ENCODE measurements at places on chromosomes 4 and X. TPM values are rescaled to one million over a fixed set of nuclear protein-coding genes. Genes with fewer than 3 reads are reported as not detected.

DNA sequence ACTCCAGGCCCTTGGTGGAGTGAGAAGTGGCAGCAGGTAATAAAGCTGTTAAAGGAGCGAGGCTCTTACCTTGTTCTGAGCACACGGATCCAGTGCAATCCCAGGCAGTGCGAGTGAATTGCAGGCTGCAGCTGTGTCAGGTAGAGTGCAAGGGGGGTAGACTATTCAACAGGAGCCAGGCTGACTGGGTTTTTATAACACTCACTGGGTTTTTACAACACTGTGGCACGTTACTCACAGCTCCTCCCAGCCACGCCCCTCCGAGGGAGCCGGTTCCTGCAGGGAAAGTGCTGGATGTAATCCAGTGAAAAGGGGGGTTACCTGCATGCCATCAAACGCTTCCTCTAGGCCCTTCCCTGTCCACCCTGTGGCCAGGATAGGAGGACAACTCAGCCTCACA lies 358 bp downstream of the FGFBP1 start:
- DNase-seq: no peak

DNA sequence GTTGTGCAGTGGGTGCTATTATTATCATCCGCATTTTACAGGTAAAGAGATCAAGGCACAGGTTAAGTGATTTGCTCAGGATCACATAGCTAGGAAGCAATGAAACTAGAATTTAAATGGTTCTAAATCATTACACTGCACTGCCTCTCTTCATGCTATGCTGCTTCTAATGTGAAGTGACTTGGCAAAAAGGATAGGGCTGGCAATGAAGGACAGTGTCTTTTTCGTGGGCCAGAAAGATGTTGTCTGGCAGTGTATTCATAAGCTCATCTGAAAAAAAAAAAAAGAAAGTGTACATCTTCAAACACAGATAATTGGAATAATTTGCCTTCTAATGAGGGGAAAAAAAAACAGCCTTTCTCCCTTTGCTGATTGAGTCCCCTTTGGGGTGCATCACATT lies 132.2 kb upstream of the FUNDC1 start:
- no peak for DNase-seq

GRCh38 chr4:46385235-46385634 lies 4.7 kb downstream of the GABRA2 start:
- no peak for DNase-seq

DNA sequence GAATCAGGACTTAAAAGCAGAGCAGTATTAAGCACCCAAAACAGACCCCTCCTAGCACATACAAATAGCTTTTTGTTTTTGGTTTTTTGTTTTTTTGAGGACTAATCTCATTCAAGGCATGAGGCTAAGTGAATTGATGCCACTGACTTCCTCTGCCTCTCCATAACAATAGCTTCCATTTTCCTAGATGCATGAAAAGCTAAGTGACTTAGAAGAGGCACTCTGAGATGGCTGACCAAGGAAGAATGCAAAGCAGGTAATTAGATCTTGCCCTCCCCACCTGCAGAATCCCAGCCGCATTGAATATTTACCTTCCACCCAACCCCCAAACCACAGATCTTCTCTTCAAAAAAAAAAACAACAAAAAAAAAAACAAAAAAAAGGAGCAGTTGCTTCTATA lies 7.4 kb upstream of the KDR start:
- no peak for DNase-seq

GRCh38 chr4:1604181-1604705 lies 79.9 kb downstream of the FAM53A start:
- DNase-seq: no peak

DNA sequence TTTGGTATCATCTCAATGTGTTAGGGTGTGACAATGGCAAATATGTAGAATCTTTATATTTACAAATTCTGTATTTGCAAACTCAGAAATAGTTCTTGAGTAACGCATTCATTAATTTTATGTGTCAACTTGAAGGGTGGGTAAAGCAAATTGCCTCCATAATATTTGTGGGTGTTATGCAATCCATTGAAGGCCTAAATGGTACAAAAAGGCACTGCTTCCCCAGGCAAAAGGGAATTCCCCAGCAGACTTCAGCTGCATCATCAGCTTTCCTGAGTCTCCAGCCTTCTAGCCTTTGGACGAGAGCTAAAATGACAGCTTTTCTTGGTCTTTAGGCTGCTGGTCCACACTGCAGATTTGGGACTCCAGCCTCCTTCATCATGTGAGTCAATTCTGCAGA lies 292.2 kb upstream of the PCDH7 start:
- DNase-seq: no peak

DNA sequence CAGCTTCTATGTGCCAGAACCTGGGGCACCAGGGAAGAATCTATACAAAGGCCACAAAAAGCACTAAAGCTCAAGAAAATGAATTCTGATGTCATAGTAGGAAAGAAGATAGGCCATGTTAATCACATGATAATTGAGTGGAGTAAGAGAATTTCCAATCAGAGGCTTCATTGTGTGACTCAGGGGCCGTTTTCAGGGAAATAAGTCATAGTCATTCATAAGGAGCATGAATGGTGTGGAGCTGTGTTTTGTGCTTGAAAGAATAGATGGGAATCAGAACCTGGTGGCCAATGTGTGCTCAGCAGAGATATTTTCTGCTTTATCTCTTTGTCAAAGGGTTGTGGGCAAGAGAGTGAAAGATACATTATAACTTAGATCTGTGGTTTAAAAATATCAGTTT lies 102.4 kb upstream of the ZDHHC15 start:
- DNase-seq: no peak

GRCh38 chr4:13159041-13159620 lies 325.0 kb downstream of the RAB28 start:
- DNase-seq: no peak

- DNase-seq: no peak
Observed at GRCh38 chr4:147096667-147097604, 151.3 kb upstream of the TTC29 start.

DNA sequence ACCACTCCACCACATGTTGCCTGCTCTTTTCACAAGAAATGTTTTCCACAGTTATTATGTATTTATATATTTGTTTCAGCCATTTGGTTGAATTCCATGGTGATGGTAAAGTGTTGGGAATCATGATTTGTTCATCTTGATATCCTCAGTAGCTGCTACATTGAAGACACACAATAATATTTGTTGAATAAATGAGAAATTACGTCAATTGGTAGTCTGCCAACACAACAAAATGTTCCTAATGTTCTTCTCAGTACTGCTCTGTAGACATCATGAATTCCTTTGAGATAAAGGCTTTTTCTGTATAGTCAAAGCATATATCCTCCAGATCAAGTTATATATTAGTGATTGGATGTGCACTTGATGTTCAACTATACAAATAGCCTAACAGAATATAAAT lies 29.5 kb downstream of the CXXC4 start:
- DNase-seq: no peak

- DNase-seq: no peak
Observed at GRCh38 chr4:152677117-152677516, 2.7 kb downstream of the TMEM154 start.

- no peak for DNase-seq
Observed at GRCh38 chr4:146335763-146336409, 121.5 kb downstream of the REELD1 start.

- no peak for DNase-seq
Observed at GRCh38 chrX:25206778-25207177, 191.0 kb upstream of the ARX start.

GRCh38 chr4:10245751-10246150 lies 129.2 kb upstream of the WDR1 start:
- DNase-seq: no peak

DNA sequence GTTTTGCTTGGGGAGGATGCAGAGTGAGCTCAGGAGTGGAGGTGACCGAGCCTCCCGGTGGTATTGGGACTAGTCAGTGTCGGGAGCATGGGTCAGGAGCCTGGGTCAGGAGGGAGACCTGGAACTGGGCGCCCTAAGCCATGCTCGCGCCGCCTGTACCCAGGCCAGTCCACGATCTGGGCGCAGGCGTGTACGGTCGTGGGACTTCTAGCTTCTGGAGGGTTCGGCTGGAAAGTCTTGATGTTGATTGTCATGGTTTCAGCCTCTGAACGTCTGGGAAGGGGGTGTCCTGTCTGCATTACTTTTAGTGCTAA lies 244 bp downstream of the EIF2S3 start:
- no peak for DNase-seq

GRCh38 chrX:107755721-107756120 lies 19.9 kb downstream of the TSC22D3 start:
- DNase-seq: no peak

GRCh38 chr4:122827258-122827878 lies 737 bp downstream of the FGF2 start:
- peak; percentile 41 for DNase-seq

DNA sequence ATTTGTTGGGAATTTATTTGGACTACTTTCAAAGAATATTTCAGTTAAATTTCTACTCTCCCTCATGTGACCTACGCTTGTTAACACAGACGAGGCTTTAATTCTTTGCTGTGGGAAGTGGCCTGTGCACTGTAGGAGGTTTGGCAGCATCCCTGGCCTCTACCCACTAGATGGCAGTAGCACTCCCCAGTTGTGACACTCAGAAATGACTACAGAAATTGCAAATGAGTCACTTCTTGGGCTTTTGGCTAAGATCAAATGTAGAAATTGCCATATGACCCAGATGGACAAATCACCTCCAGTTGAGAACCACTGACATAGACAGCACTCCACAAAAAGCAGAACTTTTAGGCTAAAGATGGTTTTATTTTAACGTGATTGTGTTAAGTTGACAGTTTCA lies 22.1 kb downstream of the PIR start:
- DNase-seq: peak; percentile 39

DNA sequence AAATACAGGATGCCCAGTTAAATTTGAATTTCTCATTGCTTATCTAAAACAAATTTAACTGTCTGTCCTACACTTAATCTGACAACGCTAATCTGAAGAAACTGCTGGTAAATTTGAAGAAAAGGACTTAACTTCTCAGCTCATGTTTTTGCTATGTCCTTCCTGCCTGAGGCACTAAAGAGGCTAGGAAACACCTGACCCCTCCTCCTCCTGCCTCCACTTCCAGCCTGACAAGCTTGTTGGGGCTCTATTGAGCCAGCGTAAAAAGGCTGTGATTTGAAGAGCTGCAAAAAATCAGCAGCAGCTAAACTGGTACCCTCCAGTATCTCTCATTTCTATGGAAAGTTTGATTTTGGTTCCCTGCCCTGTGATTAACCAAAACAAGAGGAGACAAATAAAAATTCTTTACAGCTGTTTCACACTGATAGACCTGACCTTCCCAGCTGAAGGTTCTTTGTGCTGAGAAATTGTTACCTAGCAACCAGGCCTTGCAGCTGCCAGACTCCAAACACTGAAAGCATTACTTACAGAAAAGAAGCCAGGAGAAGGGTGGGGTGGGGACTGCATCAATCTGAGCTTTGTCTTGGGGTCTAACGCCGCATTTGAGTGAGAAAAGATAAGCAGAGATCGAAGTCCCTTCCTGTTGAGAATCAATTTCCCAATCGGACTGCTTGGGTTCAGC lies 35.0 kb downstream of the DCX start:
- no peak for DNase-seq

DNA sequence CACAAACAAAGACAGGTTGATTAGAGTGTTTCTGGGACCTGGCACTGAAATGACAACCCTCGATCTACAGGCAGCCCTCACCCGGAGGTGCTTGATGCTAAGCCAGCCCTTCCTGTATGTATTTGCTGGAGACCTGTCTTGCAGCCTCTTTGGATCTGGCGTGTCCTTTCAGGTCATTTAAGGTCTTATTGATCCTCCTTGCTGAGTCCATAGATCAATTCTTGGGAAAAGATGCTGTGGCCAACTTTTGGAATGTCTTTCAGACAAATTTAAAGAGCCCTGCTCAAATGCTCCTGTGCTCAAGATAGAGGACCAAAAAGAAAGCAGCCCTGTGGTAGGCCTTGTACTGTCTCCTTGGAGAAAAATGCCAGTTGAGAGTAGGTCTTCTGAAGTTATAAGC lies 6.8 kb upstream of the SETD7 start:
- no peak for DNase-seq

GRCh38 chr4:153207567-153207966 lies 3.3 kb downstream of the TRIM2 start:
- DNase-seq: peak; percentile 37

- DNase-seq: no peak
Observed at GRCh38 chrX:111847491-111848133, 28.4 kb upstream of the TRPC5OS start.

GRCh38 chrX:7570432-7571029 lies 272.4 kb upstream of the VCX start:
- DNase-seq: no peak

- DNase-seq: no peak
Observed at GRCh38 chrX:21529771-21530170, 128.4 kb downstream of the KLHL34 start.

DNA sequence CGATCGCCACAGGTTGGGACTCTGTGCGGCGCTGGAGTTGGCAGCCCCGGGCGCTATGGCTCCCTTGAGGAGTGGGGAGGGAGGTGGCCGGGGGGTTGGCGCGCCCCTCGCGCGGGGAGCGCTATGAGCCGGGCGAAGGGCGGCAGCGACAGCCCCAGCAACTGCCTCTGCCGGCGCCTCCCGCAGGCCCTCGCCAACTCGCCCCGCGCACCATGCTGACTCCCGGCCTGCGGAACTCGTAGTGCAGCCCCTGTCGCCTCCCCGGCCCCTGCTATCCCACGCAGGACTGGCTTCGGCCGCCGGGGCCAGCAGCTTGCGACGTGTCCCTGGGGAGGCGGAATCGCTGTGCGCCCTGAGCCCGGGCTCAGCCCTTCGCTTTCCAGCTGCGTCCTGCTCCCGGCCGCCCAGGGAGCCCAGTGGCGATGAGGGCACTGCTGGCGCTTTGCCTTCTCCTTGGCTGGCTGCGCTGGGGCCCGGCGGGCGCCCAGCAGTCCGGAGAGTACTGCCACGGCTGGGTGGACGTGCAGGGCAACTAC lies 415 bp downstream of the SHISA3 start:
- peak; percentile 62 for DNase-seq

- DNase-seq: no peak
Observed at GRCh38 chr4:7411491-7411890, 23.2 kb downstream of the PSAPL1 start.

Gene UGT2B17
- total RNA-seq: not detected

Gene SLC16A2
- total RNA-seq: 11.9 TPM

Gene CT47B1
- total RNA-seq: not detected

Gene HELT
- total RNA-seq: not detected

Gene HEPH
- total RNA-seq: 20.7 TPM

Gene IL21
- total RNA-seq: not detected

Gene ADRA2C
- 5.0 TPM for total RNA-seq

Gene ADAMTS3
- 0.42 TPM for total RNA-seq

Gene RHOXF1
- not detected for total RNA-seq

Gene NSG1
- total RNA-seq: 2.2 TPM

Gene RPL39
- 1,314 TPM for total RNA-seq

Gene SLC39A8
- 51.3 TPM for total RNA-seq

Gene ESX1
- total RNA-seq: not detected

Gene VGLL1
- total RNA-seq: not detected

Gene JAKMIP1
- total RNA-seq: not detected

Data from heart left ventricle (tissue), 16 donors.